ENCODE measurements at places on chromosomes 2 and 18.

- no peak for DNase-seq
Measured at GRCh38 chr2:218472988-218473387, 54.1 kb downstream of the VIL1 start.

- peak; percentile 4 for DNase-seq
Measured at GRCh38 chr2:181305301-181306123, 151.7 kb upstream of the ITGA4 start.

GRCh38 chr2:162261032-162261945, 18.0 kb upstream of the FAP start:
- peak; percentile 61 for DNase-seq

GRCh38 chr2:71991397-71991796, 156.3 kb downstream of the CYP26B1 start:
- DNase-seq, result no peak

DNA sequence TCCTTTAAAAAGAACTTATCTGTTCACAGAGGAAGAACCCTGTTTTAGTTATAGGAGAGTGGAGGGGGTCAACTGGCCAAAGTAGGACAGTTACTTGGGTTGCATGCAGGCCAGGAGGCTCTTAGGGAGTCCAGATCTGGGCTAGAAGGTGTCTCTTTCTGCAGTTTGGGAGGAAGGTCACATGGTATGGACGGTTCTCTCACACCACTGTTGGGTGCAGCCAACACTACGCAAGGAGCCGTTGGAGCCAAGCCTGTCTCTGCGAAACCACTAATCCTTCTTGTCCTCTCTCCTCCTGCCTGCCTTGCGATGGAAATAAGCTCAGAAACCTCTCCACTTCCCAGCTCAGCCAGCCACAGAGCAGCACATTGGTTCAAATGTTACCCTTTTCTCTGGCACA, 105.9 kb upstream of the TGFA start:
- no peak for DNase-seq

DNA sequence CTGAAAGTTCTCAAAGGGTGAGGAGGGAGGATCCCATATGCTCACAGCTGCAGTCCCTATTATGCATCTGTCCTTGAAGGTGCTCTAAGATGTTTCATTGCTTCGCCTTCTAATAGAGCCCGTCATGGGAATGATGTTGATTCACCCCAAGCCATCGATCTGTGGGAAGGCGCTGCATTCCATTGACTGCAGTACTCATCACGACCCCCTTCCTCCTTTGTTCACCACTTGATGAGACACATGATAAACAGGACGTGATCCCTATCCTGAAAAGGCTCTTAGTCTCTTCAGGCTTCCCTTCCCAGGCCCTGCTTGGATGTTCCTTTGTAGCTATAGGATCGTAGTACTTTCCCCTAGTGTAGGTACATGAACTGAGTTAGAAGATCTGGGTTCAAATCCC, 181.8 kb downstream of the AGPS start:
- DNase-seq, result no peak

DNA sequence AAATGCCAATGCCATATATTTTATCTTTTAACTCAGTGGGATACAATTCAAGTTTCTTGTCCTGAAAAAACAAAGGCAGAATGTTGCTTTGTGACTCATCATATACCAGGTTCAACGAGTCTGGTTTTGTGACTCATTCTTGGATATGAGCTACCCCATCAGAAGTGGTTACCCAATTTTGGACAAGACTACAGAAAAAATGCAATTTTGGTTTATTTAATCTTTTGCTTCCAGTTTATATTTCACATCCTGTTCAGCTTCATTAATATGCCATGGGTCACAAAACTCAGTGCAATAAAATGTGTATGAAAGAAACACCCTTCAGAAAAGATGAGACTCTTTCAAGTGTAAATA, 25.0 kb downstream of the FN1 start:
- peak; percentile 95 for DNase-seq

DNA sequence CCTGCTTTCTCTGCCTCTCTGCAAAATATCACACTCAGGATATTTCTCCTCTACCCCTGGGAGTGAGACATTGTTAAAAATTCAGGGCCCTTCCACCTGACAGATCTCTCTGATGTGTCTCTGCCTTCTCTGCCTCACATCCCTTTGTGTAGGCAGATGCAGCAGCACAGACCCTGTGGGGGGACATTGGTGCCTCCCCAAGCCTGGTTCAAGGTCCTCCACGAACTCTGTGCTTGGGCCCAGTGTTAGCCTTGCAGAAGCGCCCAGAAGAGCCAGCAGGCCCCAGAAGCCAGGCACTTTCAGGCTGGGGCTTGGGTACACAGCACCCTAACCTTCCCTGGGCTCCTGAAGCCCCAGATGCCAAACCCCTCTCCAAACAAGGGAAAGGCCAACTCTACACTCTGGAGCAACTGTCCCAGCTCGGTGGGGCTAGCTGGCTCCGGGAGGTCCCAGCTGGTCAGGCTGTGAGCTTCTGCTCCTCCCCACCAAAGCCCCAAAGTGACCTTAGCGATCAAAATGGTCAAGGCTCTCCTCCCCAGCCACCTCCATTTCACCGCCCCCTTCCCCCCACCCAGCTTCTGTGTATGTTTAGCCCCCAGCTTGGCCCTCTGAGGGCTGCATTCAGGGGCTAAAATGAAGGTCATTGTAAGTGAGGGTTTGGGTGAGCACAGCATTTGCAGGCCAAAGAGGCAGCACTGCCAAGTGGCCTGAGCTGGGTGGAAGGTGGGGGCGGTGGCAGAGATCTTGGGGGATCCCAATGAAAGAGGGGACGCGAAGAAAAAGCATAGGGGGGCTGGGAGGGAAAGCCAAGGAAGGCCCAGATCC, 2.6 kb downstream of the HOXD9 start:
- no peak for DNase-seq

- no peak for DNase-seq
Measured at GRCh38 chr2:180010701-180011100, 3.6 kb upstream of the CWC22 start.

DNA sequence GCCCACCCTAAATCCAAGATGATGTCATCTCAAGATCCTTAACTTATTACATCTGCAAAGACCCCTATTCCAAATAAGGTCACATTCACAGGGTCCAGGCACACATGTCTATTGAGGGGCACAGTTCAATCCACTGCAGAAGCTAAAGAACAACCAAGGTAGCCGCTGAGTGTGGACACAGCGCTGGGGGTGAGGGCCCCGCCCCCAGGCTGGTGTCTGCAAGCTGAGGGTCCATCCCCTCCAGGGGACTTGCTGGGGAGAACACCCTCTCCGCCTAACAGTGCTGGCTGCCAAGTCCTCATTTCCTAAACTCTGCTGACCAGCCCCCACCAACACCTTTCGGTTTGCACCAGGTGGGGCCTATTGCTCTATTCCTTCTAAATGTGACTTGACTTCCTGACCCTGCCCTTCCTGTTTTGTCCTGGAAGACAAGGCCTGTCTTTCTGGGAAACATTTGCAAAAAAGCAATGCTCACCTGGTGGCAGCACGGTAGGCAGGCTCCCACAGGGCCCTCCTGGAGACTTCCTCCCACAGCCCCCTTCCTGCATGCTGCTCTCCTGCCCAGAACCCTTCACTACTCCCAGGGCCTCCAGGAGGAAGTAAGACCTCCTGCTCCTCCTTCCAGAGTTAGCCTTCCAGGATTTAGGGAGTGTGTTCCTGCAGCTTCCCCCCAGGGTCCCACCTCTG, 24.4 kb upstream of the TEX44 start:
- DNase-seq, result no peak

DNA sequence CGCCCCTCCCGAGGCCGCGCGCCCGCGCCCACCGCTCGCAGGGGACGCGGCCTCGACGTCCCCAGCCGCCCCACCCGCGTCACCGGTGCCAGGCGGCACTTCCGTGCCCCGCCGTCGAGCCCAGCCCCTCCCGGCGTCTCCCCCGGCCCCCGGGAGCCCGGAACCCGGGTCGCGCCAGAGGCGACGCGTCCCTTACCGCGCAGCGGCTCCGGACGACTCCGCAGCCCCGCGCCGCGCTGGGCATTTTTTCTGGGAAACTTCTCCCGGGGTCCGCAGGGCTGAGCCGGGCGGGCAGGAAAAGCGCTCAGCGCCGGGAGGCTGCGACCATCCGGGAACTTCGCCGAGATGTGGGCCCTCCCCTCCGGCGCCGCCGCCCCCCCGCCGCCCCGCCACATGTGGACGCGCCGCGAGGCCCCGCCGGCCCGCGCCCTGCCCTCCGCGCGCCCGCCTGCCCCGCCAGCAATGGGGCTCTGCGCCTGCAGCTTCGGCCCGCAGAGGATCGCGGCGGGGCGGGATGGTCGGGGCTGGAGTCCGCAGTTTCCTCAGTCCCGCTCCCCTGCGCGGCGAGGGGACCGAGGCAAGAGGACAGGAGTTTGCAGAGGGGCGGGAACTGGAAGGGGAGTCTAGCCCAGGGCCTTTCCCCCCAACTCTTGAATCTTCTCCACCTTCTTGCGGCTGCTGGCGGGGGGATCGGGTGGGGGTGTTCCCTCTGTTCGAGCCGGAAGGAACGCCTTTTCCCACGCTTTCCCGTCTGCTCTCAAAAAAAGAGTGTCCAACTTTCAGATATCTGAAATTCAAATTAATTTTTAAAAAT, 81.5 kb downstream of the CHRNA1 start:
- peak; percentile 78 for DNase-seq

DNA sequence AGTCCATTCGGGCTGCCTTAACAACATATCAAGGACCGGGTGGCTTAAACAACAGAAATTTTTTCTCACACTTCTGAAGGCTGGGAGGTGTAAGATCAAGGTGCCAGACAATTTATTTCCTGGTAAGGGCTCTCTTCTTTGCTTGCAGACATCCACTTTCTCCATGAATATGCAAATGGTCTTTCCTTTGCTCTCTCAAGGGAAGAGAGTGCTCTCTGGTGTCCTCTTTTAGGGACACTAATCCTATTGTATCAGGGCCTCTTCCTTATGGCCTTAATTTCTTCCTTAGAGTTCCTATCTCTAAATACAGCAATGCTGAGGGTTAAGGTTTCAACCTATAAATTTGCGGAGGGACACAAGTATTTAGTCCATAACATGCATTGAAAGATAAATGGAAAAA, 770.8 kb downstream of the DSC3 start:
- no peak for DNase-seq

DNA sequence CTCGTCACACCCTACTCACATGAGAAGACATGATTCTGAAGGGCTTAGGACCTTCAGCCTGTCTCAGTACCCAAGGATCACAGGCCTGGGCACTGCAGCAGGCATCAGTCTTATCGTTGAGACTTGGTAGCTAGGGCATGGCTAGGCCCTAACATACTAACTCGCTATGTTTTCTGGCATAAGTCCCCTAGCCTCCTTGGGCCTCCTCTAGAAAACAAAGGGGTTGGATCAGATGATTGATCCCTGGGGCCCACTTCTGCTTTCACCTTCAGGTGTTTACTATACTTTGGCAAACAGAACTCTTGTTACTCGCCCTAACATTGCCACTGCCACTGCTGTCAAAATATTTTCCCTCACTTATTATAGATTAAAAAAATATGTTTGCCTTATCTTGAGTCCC, 44.2 kb downstream of the VSNL1 start:
- no peak for DNase-seq

DNA sequence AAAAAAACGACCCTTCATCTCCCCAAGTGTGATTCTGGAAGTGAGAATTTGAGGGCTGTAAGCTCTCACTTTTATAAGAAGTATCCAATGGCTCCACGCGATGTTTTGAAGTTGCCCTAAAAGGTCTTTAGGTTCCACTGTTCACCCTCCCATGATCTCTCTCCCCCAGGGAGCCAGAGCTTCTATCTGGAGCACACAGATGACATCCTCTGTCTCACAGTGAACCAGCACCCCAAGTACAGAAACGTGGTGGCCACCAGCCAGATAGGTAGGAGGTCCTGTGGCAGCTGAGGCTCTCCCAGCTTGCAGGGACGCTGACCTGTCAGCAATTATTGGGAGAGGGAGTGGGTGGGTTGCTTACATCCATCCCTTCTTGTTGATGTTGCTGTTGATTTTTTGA, 97.8 kb downstream of the RTN4 start:
- DNase-seq, result no peak

DNA sequence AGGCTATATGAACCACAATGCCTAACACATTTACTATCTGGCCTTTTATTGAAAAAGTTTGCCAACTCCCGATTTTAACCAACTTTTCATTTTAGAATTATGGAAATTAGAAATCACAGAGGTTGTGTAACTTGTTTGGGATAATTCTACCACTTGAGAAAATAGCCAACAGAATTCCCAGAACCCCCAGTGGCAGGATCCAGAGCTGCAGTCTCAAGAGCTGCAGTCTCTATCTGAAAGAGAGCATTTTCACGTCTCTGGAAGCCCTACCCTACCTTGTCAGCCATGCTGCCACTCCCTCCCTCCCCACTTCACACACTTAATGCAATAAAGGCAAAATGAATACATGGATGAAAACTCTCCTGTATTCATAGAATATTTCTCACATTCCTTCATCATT, 23.4 kb upstream of the TSPYL6 start:
- no peak for DNase-seq

DNA sequence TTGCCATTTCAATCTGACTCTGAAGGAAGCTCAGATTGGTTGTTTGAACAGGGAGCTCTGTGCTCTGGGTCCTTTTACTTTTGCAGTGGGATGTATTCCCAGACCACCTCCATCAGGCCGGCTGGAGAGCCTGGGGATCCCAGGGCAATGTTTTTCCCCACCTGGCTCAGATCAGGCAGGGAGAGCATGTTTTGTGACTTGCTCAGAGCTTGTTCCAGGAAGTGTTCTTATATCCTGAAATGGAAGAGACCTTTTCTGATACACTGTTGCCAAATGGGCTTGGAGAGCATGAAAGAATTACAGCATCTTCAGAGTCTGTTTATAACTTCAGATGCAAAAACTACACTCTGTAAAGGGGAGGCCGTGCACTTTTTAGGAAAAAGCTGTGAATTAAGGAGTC, 56.0 kb downstream of the LIPG start:
- DNase-seq, result no peak

GRCh38 chr2:231197706-231198290, 633 bp upstream of the ARMC9 start:
- no peak for DNase-seq

DNA sequence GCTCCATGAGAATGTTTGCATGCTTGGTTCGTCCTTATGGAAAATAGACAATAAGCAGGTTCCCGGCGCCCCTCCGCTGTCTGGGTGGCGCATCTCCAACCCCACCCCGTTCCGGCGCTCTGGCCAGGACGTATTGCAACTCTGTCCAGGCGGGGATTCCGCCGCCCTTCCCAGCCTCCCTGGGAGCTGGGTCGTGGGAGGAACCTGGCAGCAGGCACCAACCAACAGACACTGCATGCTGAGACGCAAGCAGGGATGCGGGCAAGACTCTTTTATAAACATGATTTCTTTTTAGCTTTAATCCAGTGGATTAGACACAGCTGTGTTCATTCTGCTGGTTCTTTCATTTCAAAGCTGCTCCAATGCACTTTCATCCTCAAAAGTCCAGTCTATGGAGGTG, 240.2 kb downstream of the SH3BP4 start:
- no peak for DNase-seq

DNA sequence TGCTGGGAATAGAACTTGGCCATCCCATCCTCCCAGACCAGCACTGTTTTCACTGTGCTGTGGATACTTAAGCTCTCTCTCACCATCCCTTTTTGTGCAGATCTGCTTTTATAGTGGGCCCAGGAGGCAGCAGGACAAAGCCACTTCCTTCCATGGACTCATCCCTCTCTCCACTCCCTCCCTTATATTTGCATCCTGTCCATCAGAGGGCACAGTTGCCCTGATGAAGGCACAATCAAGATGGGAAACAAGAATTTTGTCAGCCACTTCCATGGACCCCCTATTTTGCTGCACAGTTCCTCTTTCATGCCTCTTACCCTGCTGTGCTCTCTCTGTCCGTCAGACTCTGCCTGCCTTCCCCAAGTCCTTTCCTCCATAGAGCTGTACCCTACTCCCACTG, 338.7 kb downstream of the HRH4 start:
- no peak for DNase-seq

GRCh38 chr2:230068016-230068650, 591 bp downstream of the SLC16A14 start:
- peak; percentile 28 for DNase-seq
